ENCODE measurements at places on chromosomes 5 and 9. TPM values are rescaled to one million over a fixed set of nuclear protein-coding genes. Genes with fewer than 3 reads are reported as not detected.

The CAMK4 gene
- polyA plus RNA-seq: 87.3 TPM

The PCDHGB4 gene
- polyA plus RNA-seq: 2.1 TPM

The FBLL1 gene
- 7.6 TPM for polyA plus RNA-seq

The BRINP1 gene
- polyA plus RNA-seq: 38.1 TPM

The MARVELD2 gene
- 0.66 TPM for polyA plus RNA-seq

The RLN2 gene
- 1.8 TPM for polyA plus RNA-seq

The HAVCR1 gene
- not detected for polyA plus RNA-seq
